ENCODE measurements at places on chromosomes 5 and 9.

- DNase-seq = no peak
These were observed 21.3 kb upstream of the ANKRD34B start for GRCh38 chr5:80591352-80591751.

- DNase-seq = no peak
These were observed 16.2 kb downstream of the PRKAA1 start for GRCh38 chr5:40781843-40782409.

DNA sequence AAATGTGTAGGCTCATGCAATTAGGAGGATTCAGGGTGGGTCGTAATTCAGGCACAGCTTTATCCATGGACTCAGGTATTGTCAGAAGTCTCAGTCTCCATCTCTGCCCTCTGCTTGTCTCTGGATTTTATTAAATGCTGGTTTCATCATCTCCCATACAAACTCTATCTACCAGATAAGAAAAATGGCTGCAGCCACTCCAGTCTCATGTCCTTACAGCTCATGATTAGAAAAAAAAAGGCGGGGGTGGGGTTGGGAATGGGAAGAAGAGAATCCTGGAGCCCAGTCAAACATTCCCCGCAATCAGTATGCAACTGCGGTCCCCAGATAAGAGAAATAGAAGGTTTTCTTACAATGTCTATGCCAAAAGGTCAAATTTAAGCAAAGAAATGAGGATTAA is 7.6 kb upstream of the FBXO38 start:
- DNase-seq = no peak

DNA sequence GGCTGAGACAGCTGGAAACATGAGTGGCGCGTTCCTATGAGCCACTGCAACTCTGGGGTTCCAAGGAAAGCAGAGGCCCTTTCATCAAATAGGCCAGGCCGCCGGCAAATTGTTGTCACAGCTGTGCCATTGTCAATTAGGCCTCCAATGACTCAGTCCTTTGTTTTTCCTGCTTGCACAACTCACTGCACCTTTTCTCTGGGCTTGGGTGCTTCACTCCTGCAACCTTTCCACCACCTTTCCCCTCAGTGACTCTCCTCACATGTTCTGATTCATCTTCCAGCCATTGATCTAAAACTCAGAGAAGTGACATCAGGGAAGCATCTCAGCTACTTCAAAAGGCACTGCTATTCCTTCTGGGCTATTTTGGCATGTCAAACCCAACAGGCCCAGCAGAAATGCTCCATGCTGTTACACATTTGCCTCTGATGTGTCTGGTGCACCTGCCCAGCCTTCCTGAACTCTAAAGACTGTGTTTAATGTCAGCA is 653.7 kb downstream of the NR2F1-AS1 start:
- no peak for DNase-seq

- DNase-seq = no peak
These were observed 284.8 kb downstream of the SEC61B start for GRCh38 chr9:99506747-99507348.

GRCh38 chr5:102651466-102651865 is 103.6 kb upstream of the PAM start:
- no peak for DNase-seq

DNA sequence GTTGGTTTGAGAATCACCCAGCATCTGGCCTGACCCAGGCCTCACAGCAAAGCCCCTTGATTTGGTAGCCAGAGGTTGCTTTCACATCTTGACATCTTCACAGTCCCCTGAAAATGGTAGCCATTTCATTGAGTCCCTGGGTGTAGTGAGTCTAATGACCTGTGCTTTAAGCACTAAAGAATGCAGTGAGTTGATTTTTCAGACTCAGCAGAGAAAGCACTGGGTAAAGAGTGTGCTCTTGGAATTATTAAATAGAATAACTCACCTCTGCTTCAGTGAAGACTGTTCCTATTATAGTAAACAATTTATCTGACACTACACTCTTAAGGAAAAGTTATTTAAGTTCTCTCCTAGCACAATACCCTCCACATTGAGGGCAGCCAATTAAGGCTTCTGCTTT is 56.2 kb downstream of the PTCD2 start:
- DNase-seq = no peak
